ENCODE measurements at places on chromosomes 2 and 18.
A peak's percentile ranks its signal among the peaks of the same experiment; 100 is the strongest.

GRCh38 chr2:112958428-112959108 lies 19.2 kb upstream of the IL36G start:
- DNase-seq: peak; percentile 12

- DNase-seq: no peak
Observed at GRCh38 chr2:100041946-100042345, 100.4 kb downstream of the AFF3 start.

DNA sequence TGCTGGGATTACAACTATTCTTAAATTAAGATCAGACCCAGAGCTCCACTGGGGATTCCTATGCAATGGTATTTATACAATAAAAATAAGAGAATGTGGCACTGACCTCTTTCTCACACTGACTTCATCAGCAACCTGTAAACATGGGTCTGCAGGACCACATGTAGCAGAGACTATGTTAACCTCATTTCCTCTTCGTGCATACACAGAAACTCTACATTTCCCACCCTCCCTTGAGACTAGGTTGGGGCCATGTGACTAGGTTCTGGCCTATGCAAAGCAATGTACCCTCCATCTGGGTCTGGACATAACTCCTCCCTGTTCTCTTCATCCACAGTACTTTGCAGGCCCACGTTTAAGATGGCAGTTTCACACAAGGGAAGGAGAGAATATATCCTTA lies 514.4 kb upstream of the CHAC2 start:
- no peak for DNase-seq

DNA sequence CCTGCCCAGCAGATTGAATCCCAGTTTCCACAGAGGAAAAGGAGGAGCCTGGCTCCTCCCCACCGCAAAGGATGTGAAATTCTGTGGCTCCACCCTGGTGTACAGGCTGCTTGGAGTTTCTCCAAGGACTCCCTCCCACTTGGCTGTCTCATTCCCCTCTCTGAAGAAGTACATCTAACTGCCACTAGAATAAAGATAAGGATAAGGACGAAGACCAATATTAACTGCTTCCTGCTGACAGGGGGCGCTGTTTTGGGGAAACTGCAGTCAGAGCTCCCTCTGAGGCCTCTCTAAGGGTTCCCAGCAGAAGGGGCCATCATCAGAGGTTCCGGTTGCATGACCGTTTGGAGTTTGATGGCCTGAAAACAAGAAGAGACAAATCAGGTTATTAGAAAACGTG lies 790.9 kb downstream of the CPS1 start:
- DNase-seq: no peak

- DNase-seq: no peak
Observed at GRCh38 chr18:39209173-39209572, 1643.6 kb upstream of the CELF4 start.
